ENCODE measurements at places on chromosomes 6 and 20.

DNA sequence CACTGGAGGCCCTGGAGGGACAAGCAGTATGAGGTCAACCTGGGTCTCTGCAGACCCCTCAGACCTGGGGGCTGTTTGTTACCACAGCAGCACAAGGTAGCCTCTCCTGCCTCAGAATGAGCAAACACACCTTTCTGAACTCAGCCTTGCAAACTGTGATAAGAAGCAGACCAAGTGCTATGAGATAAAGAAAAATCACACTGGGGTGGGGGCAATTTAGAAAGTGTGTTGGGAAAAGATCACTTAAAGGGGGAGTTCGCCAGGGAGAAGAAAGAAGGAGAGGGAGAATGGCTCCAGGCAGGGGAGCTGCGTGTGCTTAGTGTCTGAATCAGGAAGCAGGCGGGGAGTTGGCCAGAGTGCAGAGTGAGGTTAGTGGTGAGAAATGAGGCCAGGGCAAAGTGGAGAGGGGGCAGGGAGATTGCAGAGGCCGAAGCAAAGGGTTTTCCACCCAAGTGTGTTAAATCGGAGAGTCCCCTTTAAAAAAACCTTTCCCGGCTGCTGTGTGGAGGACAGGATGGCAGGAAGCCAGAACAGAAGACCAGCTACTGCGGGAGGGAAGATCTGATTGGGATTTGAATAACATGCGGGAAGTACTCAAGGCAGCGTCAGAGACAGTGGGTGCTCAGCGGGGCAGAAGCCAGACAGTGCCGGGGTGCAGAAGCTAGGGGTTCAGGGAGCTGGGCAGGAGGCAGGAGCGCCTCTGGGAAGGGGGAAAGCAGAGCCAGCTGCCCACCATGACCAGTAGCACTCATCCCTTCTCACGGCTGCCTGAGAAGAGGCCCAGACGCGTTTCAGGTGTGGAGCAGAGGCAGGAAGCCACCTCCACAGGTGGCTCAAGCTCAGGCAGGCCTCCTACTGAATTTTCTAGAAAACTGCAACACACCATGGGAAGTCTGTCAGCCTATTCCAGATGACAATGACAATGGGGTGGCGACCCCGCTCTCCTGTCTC lies 9.0 kb downstream of the ADA start:
- DNase-seq = peak; percentile 52

DNA sequence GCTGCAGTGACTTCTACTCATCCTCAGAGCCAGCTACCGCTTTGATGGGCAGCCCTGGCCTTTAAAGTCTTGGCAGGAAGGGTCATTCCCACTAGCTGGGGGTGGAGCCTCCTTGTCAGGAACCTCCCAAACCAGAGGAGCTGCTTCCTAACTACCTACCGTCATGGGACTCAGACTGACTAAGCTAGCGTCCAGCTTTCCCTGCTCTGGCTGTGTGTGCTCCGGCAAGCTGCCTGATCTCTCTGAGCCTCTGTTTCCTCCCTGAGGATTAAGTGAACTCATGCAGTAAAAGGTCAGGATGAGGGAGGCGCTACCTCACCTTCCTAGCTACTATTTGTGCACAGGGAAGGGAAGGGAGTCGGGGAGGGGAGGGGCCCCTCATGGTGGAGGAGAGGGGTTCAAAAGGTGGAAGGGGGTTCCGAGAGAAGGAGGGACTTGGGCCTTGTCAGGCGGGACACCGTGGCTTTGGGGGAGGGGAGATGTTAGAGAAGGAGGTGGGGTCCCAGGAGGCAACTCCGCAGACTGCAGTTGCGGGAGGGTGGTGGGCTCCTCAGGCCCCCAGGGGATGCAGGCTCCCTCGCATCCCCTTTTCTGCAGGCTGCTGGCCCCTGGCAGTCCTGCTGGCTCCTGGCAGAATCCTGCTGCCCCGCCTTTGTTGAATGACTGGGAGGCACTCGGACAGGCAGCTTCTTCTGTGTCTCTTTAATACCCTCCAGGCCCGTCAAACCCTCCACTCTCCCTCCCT lies 9.8 kb downstream of the DUSP15 start:
- no peak for DNase-seq

GRCh38 chr6:21357262-21357661 lies 236.3 kb upstream of the SOX4 start:
- no peak for DNase-seq

DNA sequence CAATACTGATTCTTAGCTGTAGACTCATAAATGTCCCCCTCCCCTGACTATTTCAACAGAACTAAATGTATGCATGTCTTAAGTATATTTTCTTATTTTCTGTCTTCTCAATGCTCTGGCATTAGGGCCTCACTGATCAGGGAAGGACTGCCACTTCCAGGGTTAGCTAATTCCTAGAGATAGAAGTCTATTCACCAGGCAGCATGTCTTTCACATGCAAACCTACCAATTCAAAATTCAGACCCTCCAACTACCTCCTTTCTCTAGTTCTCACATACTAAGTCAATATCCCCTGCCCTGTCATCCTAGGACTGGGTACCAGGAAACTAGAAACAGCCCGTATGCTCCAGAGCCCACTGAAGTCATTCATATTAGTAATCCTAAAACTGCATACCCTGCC lies 132.3 kb downstream of the RALGAPA2 start:
- DNase-seq = no peak

Data from right renal pelvis (tissue), 4 donors.